ENCODE measurements at places on chromosomes 6 and 20. TPM values are rescaled to one million over a fixed set of nuclear protein-coding genes. Genes with fewer than 3 reads are reported as not detected.

The ERVFRD-1 gene
- total RNA-seq = not detected

DNA sequence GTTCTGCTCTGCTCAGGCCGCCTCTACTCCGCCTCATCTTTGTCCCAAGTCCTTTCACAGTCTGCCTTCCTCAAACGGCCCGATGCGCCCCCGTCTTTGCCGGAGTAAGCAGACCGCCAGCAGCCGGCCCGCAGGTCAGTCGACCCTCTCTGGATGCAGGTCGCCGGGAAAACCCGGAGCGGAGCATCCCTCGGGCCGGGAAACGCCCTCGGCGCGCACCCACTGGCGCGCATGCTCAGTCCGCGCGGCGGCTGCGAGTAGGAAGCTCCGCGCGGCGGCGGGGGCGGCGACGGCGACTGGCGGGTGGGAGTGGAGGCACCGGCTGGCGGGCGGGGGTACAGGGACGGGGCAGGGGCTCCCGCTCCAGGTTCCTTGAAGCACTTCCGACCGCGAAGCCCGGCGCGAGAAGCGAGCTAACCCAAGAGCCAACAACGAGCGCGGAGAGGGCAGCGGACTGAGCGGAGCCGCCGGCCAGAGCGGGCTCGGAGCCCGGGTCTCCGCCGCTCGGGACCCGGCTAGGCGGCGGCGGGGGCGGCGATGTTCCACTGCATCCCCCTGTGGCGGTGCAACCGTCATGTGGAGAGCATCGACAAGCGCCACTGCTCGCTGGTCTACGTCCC is at the start of gene LRRC1:
Gene LRRC1, plus strand, starts transcription at position 286 of the 620 bp plus-strand sequence. Its CDS starts 252 bp downstream, at position 538.
- no peak for DNase-seq

DNA sequence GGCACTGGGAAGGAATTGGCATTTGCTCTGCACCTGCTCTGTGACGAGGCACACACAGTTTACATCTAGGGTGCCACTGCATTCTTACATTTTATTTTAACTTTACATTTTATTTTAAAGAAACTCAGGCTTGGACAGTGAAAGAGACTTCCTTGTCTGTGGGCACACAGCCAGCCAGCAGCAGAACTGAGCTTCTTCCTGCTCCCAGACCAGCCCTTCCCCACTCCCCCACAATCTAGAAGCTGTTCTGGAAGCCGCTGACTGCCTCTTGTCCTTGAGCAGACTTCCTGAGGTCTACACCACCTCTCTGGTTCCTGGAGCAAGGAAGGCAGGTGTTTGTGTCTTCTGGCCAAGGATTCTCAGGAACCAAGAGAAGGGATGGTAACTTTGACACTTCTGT is 27.9 kb upstream of the CD93 start:
- no peak for DNase-seq

GRCh38 chr6:2126351-2126750 is 119.1 kb downstream of the GMDS start:
- DNase-seq = no peak

GRCh38 chr6:3458706-3459421 is 2.0 kb upstream of the SLC22A23 start:
- no peak for DNase-seq

- no peak for DNase-seq
Measured at GRCh38 chr6:63802606-63803206, 167.1 kb downstream of the PHF3 start.

The DACT2 gene
- total RNA-seq = 1.2 TPM

Data from epithelial cell of proximal tubule (primary cell).